Activated effector memory CD4-positive, alpha-beta T cell treated with Interleukin-2 at 50 U/mL for 16 hours (primary cell): ENCODE measurements at places on chromosomes 11 and 22.
A peak's percentile ranks its signal among the peaks of the same experiment; 100 is the strongest.

DNA sequence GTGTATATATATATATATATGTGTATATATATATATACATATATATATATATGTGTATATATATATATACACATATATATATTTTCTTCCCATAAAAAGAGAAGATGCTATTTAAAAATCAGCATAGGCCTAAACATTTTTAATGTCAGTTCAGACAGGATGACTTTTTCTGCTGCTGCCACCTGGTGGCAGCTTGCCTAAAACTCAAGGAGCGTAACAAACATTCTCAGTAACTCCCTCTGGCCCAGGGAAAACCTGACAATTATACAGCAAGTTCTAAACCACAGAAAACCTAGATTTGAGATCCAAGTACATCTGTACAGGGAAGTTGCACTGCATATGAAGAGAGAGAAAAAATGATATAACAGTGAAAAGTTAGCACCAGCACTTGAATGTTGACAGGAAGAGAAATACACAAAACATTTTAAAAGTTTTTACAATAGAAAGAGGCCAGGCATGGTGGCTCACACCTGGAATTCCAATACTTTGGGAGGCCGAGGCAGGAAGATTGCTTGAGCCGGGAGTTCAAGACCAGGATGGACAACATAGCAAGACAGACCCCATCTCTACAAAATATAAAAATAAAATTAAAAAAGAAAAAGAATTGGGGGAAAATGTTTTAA lies 16.6 kb downstream of the OR8A1 start:
- no peak for DNase-seq

DNA sequence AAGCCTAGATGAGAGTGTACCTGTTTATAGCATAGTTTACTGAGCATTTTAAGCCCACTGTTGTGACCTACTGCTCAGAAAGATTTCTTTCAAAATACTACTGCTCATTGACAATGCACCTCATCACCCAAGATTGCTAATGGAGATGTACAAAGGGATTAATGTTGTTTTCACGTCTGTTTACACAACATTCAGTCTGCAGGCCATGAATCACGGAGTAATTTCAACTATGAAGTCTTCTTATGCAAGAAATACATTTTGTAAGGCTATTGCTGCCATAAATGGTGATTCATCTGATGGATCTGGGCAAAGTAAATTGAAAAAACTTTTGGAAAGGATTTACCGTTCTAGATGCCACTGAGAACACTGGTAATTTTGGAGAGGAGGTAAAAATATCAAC lies 112.9 kb downstream of the KIF18A start:
- no peak for DNase-seq

- DNase-seq, result no peak
Measured at GRCh38 chr11:57979532-57980079, 44.1 kb upstream of the OR9Q1 start.

- no peak for DNase-seq
Measured at GRCh38 chr22:42959576-42960509, 55.1 kb downstream of the PACSIN2 start.

GRCh38 chr11:120554766-120555432 lies 43.4 kb downstream of the GRIK4 start:
- DNase-seq, result no peak

- DNase-seq, result no peak
Measured at GRCh38 chr11:45204761-45205160, 58.3 kb downstream of the PRDM11 start.

GRCh38 chr22:36977947-36978660 lies 41.1 kb downstream of the TST start:
- DNase-seq, result peak; percentile 82

- DNase-seq, result peak; percentile 25
Measured at GRCh38 chr11:122981388-122982264, at the start of gene BSX. BSX (minus strand) TSS chr11:122981834; CDS start chr11:122981671, 163 bp downstream.

DNA sequence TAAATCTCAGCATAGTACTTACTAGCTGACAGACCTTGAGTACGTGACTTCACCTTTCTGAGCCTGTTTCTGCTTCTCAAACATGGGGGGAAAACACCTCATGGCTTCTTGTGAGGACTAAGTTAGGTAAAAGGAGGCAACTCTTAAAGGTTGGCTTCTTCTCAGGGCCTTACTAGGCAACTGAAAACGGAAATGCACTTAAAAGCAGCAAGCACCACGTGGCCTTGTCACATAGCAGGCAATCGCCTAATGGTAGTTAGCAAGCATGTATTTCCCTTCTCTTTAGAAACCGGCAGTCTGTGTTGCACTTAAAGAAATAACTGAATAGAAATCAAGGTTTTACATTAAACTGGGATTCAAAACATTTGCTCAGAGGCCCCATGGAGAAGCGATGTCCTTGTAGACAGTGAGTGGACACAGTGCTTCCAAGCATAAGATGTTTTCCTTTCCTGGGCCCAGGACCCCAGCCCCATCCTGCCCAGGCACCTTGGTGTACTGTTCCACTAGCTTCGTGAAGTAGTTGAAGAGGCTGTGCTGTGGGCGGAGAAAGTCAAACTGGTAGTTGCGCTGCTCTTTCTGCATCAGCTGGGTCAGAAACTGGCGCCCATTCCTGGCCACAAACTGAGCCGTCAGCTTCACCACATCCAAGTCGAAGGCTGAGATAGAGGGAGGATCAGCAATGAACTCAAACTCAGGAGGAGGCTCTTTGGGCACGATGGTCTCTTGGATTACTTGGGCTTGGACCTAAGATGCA lies 12.1 kb downstream of the SF3A1 start:
- DNase-seq, result no peak

GRCh38 chr11:2295971-2296912 lies 5.5 kb downstream of the C11orf21 start:
- no peak for DNase-seq

DNA sequence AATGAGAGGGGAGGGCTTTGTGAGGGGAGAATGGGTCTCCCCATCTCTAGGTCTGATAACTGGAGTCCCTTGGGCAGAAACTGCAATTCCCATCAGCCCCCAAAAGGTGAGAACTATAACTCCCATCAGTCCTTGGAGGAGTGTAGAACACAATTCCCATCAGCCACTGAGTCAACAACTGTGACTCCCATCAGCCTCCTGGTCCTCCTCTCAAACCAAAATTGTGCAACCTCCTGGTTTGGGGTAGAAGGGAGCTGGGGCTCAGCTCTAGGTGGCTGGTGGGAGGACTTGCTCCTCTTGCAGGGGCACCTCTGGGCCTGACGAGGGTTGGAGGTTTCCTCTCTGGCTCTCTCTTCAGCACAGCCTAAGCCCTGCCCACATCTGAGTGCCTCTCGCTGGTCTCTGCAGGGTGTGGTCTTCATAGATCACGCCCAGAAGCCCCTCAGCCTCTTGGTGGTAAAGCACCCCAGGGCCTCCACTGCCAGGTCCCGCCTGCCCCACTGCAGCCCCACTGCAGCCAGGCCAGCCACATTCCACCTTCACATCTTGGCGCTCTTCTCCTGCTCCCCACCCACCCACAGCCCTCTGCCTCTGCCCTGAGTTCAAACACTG lies 18.5 kb downstream of the SLC22A12 start:
- no peak for DNase-seq

- no peak for DNase-seq
Measured at GRCh38 chr11:115871161-115871760, 367.0 kb upstream of the CADM1 start.
